ENCODE measurements at places on chromosomes 5 and 9.
A peak's percentile ranks its signal among the peaks of the same experiment; 100 is the strongest.

DNA sequence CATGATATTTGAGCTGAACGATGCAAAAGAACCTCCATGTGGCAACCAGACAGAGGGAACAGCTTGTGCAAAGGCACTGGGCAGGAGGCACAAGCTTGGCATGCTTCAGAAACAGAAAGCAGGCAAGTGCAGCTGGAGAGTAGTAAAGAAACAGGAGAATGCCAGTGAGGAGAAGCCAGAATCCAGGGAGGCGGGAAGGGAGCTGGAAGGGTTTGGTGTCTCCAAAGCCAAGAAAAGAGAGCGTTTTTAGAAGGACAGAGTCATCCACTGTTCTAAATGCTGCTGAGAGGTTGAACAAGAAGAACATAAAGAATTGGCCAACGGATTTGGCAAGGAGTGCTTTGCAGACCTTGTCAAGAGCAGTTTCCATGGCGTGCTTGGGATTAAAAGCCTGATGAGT is 124.7 kb downstream of the TLE1 start:
- no peak for DNase-seq

GRCh38 chr5:14662721-14663260 is 1.7 kb upstream of the OTULIN start:
- no peak for DNase-seq

DNA sequence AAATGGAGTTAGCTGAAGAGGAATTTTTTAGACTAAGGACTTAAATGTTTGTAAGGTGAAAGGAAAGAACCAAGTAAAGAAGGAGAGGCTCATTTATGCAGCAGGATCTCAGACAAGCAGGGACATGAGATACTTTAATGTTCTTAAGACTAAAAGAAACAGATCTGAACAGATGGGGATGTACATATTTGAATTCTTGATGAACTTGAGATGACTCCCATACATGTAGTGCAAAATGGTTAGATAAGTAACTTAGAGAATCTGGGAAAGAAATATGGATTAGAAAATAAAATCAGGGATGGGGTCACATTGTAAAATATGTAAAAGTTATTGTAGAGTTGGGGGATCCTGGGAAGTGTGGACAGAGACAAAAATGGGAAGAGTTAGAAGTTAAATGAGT is 27.1 kb upstream of the PSAT1 start:
- no peak for DNase-seq

- peak; percentile 77 for DNase-seq
Observed at GRCh38 chr9:33044162-33044673, 19.1 kb downstream of the DNAJA1 start.

DNA sequence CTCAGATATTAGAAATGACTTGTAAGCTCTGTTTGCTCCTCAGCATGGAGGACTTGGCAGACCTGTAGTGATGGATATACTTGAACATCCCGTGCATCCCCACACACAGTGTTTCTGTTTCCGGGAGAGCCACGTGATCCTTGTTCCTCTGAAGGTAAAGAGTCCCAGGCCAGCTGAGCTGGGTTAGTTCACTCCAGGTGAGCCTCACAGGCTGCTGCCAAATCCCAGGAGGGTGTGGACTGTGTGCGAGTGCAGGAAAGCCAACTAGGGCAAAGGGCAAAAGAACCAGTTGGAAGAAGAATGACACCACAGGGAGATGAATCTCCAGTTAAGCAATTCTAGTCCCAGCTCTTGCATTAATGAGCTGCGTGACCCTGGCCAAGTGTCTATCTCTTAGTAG is 10.4 kb upstream of the TOMM5 start:
- DNase-seq: no peak

- no peak for DNase-seq
Observed at GRCh38 chr9:70677055-70677735, 262.7 kb upstream of the KLF9 start.

DNA sequence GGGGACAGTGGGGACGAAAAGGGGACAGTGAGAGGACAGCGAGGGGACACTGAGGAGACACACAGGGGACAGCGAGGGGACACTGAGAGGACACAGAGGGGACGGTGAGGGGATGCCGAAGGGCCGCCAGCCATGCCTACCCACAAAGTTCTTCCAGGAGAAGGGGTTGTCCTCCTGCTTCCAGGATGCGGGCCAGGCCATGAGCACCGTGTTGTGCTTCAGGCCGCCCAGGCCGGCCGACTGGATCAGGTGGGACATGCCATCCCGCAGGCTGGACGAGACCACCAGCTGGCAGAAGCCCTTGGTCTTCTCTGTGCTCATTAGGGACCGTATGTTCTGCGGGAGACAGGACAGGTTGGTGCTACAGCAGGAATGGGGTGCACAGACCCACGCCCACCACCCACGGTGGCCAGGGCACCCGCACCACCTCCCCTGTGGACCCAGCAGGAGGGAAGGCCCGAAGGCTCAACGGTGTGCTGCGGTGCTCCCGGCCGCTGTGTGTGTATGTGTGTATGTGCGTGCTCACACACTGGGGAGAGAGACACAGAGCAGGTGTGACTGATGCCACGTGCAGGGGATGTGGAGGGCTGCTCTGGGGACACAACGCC is 46.6 kb downstream of the SLC12A7 start:
- DNase-seq: no peak

- DNase-seq: no peak
Observed at GRCh38 chr9:11064909-11065308, 452.1 kb upstream of the PTPRD start.

DNA sequence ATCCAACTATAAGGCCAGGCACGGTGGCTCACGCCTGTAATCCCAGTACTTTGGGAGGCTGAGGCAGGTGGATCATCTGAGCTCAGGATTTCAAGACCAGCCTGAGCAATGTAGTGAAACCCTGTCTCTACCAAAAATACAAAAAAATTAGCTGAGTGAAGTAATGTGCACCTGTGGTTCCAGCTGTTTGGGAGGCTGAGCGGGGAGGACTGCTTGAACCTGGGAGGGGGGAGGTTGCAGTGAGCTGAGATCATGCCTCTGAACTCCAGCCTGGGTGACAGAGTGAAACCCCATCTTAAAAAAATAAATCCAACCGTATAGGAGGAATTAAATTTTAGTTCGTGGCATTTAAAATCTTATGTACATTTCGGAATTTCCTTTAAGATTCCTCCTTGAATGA is 123.4 kb downstream of the CDC42SE2 start:
- DNase-seq: no peak

DNA sequence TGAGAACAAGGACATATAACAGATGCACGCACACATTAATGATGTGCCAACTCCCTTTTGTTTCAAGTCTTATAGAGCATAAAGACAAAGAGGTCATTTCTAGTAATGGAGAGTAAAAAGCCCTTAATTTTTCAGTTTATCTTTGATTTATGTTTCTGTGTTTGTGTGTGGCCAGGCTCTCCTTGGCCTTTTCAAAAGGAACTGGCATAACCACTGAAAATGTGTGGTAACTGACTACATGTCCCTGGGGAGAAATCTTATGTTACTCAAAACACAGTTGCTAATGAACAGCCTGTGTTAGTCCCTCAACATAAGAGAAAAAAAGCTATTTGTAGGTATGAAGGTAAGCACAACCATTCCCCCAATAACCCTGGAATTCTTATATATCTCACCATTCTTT is 47.6 kb upstream of the SHOC1 start:
- no peak for DNase-seq

DNA sequence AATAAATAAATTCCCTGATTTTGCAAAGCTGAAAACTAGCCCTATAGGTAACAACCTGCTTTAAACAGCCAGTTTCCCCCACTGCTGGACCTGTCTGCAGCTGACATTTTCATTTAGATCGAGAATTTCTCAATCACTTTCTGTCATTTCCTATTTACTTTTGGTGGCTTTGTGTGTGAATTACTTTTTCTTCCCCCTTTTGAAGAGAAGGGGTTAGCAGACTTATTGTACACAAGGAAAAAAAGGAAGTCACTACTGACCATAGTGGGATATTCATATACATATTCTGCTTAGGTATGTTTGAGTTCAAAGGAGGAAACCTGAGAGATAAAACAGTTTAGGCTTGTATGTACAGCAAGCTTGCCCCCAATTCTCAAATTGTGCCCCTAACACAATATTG is 27.0 kb upstream of the IFNB1 start:
- DNase-seq: no peak

DNA sequence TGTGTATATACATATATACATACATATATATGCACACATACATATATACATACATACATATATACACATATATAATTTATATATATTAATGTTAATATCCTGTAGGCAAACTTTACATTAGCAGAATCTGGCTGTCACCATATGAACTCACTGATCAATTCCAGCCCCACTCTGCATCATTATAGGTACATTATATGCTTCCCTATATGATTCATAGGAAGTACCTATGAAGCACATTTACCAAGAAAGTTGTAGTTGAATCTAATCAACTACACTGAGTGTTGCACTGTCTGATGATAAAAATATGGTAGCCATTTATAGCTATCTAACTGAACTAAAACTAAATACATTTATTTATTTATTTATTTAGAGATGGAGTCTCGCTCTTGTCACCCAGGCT is 5.5 kb upstream of the SPATA6L start:
- no peak for DNase-seq

- no peak for DNase-seq
Observed at GRCh38 chr9:9615086-9615485, 997.7 kb downstream of the PTPRD start.

- DNase-seq: no peak
Observed at GRCh38 chr9:38713426-38713825, 6.5 kb downstream of the FAM240B start.

DNA sequence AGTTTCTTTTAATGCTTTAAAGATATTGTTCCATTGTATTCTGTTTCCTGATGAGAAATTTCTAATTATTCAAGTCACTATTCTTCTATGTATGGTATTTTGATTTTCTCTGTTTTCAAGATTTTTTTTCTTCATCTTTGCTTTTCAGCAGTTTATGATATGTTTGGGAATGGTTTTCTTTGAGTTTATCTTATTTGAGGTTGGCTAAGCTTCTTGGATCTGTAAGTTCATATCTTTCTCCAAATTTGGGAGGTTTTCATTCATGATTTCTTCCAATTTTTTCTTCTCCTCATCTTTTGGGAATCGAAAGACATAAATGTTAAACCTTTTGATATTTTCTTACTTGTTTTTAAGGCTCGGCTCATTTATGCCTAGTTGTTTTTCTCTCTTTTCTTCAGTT is 184.9 kb downstream of the ZSWIM6 start:
- no peak for DNase-seq

DNA sequence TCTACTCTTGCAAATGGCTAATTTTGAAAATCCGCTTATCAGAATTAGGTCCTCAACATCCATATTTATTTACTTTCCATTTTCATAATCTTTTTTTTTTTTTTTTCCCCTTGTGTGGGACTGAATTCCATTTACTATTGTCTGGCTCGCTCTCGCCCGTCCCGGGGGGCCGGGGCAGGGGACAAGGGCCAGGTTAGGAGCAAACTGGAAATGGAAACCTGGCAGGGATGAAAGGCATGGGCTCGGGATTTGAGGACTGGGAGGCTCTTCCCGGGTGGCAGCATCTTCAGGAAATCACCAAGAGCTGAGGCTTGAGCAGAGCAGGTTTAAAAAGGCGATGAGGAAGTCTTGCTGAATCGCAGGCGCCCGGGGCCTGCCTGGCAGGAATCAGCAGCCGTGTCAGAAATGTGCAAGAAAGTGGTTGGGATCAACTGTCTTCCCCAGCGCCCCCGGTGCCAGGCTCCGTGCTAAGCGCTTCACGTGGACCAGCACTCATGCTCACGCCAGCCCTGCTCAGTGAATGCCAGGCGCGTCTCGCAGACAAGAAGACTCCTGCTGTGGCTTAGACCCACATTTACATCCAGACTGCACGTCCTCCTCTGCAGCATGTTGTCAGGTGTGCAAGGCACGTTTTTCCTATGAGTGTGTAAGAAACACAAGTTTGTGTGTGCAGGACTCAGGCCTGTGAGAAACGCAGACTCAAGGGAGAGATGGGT is 66.3 kb upstream of the UNC5A start:
- DNase-seq: no peak

DNA sequence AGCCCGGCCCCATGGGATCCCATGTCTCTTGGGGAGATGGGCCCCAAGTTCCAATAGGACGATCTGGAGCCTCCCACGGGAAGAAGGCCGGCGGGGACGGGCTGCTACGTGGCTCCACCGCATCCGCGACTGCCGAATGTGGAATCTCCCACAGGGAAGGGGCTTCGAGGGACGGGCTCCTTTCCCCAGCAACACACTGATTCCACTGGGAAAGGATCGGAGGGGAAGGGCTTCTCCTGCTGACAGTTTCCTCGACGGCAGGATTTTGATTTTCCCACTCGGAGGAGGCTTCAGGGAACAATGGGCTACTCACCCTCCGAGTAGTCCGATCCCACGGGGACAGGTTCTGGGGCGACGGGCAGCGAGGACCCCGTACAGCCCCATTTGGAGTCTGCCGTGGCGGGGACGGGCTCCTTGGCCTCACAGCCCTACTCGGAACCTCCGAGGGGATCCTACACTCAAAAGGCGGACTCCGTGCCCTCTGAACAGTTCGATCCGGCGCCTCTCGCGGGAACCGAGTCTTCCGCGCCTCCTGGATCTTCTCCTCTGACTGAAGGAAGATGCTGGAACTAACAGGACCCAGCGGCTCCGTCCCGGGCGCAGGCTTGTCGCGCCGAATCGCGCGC is 1.3 kb downstream of the PROB1 start:
- no peak for DNase-seq

DNA sequence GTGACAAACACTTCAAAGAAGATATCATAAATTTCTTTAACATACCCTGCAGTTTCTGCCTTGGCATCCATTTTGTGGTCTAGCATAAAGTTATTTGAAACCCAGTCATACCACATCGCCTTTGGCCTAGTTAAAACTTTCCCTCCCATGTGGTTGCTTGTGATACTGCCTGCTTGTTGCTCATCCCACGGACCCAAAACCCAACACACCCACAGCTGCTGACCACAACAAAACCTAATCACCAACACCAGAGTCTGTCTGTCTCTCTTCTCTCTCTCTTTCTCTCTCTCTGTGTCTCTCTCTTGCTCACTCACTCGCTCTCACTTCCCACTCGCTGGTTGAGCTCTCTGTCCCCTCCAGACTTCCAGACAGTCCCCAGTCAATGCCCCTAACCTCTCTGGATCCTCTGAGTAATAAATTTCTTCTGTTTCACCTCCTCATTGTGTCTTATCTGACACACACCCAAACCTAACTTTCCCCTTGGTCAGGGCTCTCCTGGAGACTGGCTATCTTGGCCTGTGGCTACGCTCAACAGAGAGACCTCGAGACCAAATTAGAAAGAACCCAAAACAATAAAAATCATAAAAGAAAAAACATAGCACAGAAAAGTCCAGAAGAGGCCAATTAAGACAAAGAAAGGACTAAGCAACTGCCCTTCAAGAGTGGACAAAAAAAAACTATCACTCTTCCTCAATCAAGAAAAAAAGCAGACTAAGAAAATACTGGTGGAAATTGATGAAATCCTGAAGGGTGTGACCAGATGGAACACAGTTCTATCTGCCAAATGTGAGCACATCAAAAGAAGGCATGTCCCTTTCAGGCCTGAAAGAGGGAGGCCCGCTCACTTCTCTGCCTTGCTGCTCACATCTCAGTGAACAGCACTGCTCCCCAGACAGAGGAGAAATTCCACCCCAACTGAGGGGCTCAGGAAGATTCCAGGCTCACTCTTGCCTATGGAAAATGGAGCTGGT is 41.5 kb downstream of the TTLL11 start:
- DNase-seq: no peak

- DNase-seq: no peak
Observed at GRCh38 chr5:115543365-115544042, 1.1 kb downstream of the FEM1C start.

- DNase-seq: no peak
Observed at GRCh38 chr5:145295236-145295835, 539.8 kb downstream of the PRELID2 start.
